Activated CD8-positive, alpha-beta memory T cell treated with anti-CD3 and anti-CD28 coated beads, Interleukin-2, amount 10 ng/mL, durations not matched to agents 7 days and 5 days (primary cell): ENCODE measurements at places on chromosomes 11 and 22.

GRCh38 chr11:66489636-66490035 is 9.4 kb downstream of the DPP3 start:
- DNase-seq = no peak

DNA sequence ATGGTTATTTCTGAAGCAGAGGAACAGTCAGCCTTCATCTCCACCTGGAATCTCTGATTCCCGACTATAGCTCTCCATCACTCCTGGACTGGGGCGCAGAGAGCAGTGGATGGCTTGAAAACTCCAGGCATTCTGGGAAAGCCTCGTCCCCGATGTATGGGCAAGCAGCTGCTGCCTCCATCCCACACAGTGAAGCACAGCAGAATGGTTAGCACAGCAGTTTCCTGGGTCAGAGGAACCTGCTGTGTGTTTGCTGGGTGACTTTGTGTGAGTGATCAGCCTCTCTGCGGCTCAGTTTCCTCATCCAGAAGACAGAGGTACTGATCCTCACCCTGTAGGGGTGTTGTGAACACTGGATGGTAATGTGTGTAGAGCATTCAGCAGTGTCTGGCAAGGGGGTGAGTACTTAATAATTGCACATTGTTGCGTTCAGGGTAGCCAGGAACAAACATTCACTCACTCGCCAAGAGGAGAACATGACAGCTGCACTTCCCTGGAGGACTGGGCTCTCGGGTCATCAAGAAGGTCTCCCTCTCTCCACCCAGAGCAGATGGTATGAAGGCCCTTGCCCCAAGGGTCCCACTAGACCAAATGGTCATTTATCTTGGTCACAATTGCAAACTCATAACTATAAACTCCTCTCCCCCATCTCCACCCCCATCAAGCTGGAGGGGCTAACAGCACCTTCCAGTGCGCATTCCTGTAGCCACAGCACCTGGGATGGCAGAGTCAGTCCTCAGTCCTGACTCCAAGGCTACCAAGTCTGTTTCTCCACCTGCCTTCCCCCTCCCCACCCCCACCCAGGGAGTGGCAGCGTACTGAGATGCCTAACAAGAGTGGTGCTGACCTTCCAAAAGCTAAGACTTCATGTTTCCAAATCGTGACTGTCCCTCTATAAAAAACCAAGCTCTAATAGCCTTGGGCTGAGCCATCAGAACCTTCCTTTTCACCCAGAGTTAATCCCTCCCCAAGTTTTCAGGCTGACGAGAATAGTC is 1.5 kb upstream of the CHST1 start:
- no peak for DNase-seq

GRCh38 chr11:44561275-44561805 is 4.1 kb upstream of the CD82 start:
- DNase-seq = no peak

- no peak for DNase-seq
Measured at GRCh38 chr11:623999-624704, 603 bp downstream of the CDHR5 start.

GRCh38 chr11:47340010-47340409 is 12.5 kb downstream of the MYBPC3 start:
- no peak for DNase-seq

GRCh38 chr11:125335106-125335505 is 161.0 kb downstream of the FEZ1 start:
- DNase-seq = no peak

- DNase-seq = no peak
Measured at GRCh38 chr11:73085189-73085875, 56.8 kb downstream of the FCHSD2 start.

GRCh38 chr22:25404556-25404927 is 159.9 kb upstream of the GRK3 start:
- no peak for DNase-seq

DNA sequence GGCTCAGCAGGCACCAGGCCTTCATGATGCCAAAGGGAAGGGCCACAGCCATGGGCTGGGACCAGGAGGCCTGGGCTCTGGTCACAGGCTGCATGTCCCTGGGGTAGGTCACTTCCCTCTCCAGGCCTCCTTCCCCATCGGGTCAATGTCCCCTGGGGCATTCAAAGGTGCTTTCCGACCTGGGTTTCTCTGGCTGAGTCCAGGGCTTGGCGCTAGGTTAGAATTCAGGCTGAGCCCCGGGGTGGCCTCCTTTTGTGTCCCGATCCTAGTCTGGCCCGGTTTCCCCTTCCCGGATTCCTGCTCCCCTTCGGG is 12.2 kb downstream of the MAFF start:
- DNase-seq = no peak
